Uterus (tissue), 4 donors: ENCODE measurements at places on chromosomes 5 and 9. TPM values are rescaled to one million over a fixed set of nuclear protein-coding genes. Genes with fewer than 3 reads are reported as not detected.

TEX48 gene
- total RNA-seq, result not detected

MYMK gene
- total RNA-seq, result not detected

ECSCR gene
- 19.2 TPM for total RNA-seq

- H3K27me3 ChIP-seq, result no peaks in the 10 kb centered on the region
- peak overlapping the region; percentile 99 for H3K27ac ChIP-seq
- DNase-seq, result peak; percentile 63
These were observed 7.2 kb downstream of the PDLIM4 start for GRCh38 chr5:132264546-132265335.

GRCh38 chr9:94498801-94499453, 56.0 kb upstream of the PCAT7 start:
- no peak overlapping the region for H3K27ac ChIP-seq
- no peak for DNase-seq
- H3K4me3 ChIP-seq, result no peak overlapping the region
- H3K36me3 ChIP-seq, result no peaks in the 10 kb centered on the region
- no peaks in the 10 kb centered on the region for H3K4me1 ChIP-seq

DNA sequence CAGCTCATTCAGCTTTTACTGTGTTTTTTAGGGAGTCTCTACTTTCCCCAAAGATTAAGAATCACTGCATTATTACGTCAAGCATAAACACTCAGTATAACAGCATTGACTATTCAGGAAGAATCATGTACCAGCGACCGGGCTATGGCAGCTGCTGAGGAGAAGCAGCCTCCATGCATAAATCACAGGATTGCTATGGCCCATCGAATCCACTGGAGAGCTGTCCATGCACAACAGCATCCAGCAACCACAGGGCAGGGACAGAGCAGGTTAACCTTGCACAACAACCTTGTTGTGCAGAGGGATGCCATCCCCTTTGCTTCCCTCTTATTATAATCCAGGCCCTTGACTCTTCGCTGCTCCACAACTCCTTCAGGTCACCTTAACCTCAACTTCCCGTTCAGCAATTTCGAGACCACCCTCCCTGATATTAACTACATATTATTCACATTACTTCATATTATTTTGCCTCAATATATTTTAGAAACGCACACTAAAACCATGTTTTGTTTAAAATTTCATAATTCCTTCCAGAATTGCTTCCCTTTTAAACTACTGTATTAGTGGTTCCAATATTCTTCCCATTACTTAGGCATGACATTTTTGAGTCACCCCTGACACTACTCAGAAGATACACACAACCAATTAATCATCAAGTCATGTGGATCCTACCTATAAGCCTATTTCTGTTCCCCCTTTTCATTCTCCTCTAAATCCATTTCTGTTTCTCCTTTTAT, 991 bp downstream of the IARS1 start:
- peak overlapping the region; percentile 72 for H3K4me3 ChIP-seq
- no peaks in the 10 kb centered on the region for H3K27me3 ChIP-seq
- no peaks in the 10 kb centered on the region for H3K4me1 ChIP-seq
- DNase-seq, result no peak
- no peaks in the 10 kb centered on the region for H3K36me3 ChIP-seq

GRCh38 chr9:122214507-122214906, 14.2 kb downstream of the LHX6 start:
- H3K27ac ChIP-seq, result no peak overlapping the region
- no peaks in the 10 kb centered on the region for H3K36me3 ChIP-seq
- no peak overlapping the region for H3K4me3 ChIP-seq
- no peaks in the 10 kb centered on the region for H3K4me1 ChIP-seq
- peaks cover 18% of the 10 kb centered on the region for H3K27me3 ChIP-seq
- no peak for DNase-seq

GRCh38 chr9:93306579-93307091, 122.7 kb downstream of the WNK2 start:
- H3K4me1 ChIP-seq, result no peaks in the 10 kb centered on the region
- no peaks in the 10 kb centered on the region for H3K36me3 ChIP-seq
- H3K4me3 ChIP-seq, result no peak overlapping the region
- H3K27ac ChIP-seq, result no peak overlapping the region
- no peaks in the 10 kb centered on the region for H3K27me3 ChIP-seq
- DNase-seq, result no peak
